Activated CD8-positive, alpha-beta memory T cell treated with anti-CD3 and anti-CD28 coated beads, Interleukin-2, amount 50 U/mL, for 48 hours (primary cell): ENCODE measurements at places on chromosomes 6 and 20.

GRCh38 chr6:145147981-145148749 is 587.2 kb downstream of the EPM2A start:
- no peak for DNase-seq

GRCh38 chr20:17530716-17531664 is at the start of gene BFSP1:
TSS of gene BFSP1 (minus strand) at chr20:17531379. CDS start at chr20:17531329, 50 bp downstream.
- peak; percentile 77 for DNase-seq

DNA sequence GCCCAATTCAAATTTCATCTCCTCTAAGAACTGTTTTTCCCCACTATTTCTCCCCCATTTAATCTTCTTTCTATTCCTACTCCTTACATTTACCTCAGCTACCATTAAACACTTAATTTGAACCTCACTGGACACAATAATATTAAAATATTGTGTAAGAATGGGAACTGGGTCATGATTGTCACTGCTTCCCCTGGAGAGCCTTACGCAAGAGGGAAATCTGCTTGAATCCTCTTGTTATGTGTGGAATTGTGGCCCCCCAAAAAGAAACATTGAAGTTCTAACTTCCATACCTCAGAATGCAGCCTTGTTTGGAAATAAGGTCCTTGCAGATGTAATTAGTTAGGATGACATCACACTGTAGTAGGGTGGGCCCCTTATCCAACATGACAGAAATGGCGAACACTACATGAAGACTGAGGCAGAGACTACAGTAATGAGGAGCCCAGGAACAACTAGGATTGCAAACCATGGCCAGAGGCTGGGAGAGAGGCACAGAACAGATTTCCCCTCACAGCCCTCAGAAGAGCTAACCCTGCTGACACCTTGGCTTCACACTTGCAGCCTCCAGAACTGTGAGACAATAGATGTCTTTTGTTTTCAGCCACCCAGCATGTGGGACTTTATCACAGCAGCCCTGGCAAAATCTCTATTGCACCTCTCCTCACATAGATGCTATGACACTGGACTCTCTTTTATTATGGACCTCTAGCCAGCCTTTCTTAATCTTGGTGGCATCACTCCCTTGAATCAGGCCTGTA is 29.9 kb downstream of the HIVEP2 start:
- no peak for DNase-seq

GRCh38 chr6:84182001-84182400 is 45.4 kb downstream of the CEP162 start:
- no peak for DNase-seq

- DNase-seq: no peak
Observed at GRCh38 chr20:48284837-48285236, 499.6 kb upstream of the SULF2 start.

DNA sequence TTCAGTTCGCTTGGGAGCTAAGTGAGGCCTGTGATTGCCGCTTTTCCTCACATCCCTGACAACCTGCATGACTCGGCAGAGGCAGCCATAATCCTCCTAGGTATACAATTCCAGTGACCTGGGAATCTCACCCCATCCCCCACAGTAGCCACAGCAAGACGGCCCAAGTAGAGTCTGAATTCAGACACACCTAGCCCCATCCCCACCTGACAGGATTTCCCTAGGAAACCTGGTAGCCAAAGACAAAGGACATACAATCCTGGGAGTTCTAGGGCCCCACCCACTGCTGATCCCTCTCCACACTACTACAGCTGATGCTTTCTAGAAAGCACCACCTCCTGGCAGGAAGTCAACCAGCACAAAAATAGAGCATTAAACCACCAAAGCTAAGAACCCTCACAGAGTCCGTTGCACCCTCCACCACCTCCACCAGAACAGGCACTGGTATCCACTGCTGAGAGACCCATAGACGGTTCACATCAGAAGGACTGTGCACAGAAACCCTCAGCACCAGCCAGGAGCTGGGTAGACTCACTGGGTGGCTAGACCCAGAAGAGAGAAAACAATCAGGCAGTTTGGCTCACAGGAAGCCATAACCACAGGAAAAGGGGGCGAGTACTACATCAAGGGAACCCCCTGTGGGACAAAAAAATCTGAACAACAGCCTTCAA is 17.9 kb upstream of the RUNX2 start:
- DNase-seq: no peak

DNA sequence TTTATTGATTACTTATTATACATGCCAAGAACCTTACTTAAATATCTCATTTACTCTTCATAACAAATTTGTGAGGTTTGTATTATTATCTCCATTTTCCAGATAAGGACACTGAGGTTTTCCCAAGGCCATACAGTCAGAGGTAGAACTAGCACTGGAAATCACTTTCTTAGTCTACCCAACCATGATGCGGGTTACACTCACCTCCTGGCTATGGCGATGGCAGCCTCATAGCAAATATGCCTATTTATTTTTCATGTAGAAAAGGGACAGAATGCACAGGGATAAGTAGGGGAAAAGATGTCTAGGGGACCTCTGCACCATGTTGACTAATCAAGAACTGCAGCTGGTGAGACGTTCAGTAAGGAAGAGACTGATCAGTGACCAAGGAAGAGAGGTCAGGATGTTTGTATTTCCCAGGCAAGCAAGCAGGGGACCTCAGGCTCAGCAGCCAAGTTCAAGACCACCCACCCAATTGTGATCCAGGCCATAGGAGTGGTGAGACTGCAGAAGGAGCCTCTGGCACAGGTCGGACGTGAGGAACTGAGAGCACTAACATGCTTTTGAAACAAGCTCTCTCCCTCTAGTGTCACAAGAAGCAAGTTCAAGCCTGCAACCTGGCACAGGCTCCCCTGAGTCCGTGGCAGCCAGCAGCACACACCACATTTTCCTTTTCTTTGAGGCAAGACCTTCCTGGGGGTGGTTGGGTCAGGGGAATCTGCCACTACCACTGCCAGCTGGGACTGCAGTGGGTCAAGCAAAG is 97.8 kb downstream of the GMPR start:
- no peak for DNase-seq

DNA sequence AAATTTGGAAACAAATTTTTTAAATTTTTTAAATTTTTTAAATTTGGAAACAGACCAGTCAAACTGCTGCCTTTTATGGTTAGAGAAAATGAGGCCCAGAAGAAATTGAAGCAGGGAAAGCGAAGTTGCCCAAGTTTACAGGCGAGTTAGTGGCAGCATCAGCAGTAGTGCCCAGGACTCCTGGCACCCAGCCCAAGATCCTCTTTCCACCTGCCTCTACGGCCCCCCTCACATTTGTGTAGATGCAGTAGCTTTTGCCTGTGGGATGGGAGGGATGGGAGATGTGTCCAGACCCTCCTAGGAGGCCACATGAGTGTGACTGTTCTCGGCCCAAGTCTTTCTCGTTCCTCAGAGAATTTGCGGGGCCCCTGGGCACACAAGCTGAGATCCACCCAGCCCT is 49.8 kb downstream of the HNF4A start:
- DNase-seq: no peak

GRCh38 chr6:98260382-98260781 is 574.0 kb upstream of the POU3F2 start:
- DNase-seq: no peak

- DNase-seq: no peak
Observed at GRCh38 chr6:169530752-169531123, 171.1 kb downstream of the WDR27 start.

- no peak for DNase-seq
Observed at GRCh38 chr6:219019-219570, 73.2 kb upstream of the DUSP22 start.

DNA sequence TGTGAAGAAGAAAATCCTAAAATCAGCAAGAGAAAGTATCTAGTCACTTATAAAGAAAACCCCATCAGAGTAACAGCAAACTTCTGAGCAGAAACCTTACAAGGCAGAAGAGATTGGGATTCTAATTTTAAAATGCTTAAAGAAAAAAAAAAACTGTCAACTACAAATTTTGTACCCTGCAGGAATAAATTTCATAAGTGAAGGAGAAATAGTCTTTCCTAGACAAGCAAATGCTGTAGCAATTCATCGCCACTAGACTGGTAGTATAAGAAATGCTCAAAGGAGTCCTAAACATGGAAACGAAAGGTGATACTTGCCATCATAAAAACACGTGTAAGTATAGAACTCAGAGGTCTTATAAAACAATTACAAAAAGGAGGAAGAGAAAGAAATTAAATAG is 54.4 kb downstream of the PDSS2 start:
- DNase-seq: no peak

- DNase-seq: peak; percentile 61
Observed at GRCh38 chr20:1803061-1803931, 91.9 kb upstream of the SIRPA start.

DNA sequence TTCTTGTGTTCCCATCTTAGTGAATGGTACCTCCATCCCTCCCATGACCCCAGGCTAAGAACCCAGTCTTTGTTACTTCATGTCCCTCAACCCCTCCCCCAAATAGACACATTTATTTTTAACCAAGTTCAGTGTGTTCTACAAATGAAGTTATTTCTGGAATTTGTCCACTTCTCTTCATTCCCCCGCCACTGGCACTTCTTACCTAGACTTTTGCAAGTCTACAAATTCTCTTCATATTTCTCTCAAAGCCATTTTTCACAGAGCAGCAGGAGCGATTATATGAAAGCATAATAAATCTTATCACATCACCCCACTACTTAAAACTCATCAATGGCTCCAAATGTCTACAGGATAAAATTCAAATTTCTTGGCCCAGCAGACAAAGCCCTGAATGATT is 131.4 kb downstream of the BTBD9 start:
- no peak for DNase-seq

DNA sequence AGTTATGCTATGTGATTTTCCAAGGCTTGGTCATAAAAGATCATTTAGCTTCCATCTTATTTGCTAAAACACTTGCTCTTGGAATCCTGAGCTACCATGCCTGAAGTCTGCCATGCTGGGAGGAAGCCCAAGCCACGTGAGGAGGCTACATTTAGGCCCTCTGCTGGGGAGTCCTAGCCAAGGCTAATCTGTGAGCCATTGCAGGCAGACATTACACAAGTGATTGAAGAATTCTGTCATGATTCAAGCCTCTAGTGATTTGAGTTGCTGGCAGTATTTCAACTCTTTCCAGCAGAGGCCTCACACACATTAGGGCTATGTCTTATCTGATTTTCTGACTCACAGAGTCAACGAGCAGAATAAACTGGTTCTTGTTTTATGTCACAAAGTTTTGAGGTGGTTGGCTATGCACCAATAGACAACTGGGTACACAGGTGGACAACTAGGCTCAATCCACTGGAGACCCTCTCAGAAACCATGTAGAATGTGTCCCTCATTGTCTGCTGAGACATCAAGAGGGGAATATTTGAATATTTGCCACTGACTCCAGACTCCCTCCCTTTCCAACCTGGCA is 227.2 kb upstream of the SULF2 start:
- no peak for DNase-seq

DNA sequence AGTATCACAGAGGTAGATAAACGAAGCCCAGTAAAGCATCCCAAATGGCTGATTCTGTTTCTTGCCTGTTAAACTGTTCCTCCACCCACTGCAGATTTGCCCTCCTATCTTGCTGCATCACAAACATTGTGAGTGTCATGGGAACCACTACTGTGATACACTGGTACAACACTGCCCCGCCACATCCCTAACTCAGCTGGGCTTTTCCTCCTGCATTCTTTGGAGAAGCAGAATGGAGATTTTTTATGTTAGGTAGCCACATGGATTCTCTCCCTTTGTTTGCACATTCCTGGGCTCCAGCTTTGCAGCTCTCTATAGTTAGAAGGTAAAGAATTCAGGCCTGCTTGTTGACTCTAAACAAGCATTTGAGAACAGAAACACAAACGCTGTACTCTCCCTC is 234.1 kb downstream of the TMEM242 start:
- no peak for DNase-seq

- DNase-seq: no peak
Observed at GRCh38 chr6:104705095-104705707, 154.5 kb downstream of the HACE1 start.

DNA sequence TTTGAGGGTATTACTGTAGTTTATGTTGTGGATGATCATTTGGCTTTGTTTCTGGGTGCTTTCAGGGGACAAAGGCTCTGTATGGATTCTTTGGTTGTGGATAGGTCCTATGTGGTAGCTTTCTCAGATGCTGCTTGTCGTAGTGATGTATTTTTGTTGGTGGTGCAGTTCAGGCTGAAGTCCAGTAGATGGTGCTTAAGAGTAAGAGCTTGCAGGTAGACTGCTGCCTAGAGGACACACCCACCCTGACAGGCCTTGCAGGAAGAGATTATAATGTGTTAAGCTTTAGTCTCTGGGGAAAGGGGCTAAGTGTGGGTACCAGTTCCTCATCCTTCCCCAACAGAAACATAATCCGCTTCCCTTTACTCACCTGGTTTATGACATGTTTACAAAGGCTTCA is 62.6 kb upstream of the ADGRB3 start:
- DNase-seq: no peak

- no peak for DNase-seq
Observed at GRCh38 chr6:111478749-111479148, 4.3 kb downstream of the REV3L start.

DNA sequence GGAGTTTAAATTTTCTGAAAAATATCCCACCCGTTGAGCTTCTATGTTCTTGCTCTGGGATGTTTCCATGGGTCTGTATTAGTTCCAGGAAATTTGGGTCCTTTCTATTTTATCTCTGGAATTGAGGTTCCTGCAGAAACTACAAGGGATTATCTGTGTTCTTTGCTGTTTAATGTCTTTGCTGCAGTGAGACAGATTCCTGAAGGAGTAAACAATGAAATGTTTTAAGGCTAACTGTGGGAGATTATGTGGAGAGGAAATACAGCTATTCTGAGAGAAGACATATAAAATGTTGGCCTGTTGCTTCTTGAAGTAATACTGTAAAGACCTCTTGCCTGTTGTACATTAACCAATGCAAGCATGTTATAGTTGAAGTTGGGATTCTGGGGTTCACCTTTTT is 43.5 kb downstream of the SAMD5 start:
- DNase-seq: no peak

GRCh38 chr20:25282796-25283195 is 34.9 kb downstream of the PYGB start:
- no peak for DNase-seq

DNA sequence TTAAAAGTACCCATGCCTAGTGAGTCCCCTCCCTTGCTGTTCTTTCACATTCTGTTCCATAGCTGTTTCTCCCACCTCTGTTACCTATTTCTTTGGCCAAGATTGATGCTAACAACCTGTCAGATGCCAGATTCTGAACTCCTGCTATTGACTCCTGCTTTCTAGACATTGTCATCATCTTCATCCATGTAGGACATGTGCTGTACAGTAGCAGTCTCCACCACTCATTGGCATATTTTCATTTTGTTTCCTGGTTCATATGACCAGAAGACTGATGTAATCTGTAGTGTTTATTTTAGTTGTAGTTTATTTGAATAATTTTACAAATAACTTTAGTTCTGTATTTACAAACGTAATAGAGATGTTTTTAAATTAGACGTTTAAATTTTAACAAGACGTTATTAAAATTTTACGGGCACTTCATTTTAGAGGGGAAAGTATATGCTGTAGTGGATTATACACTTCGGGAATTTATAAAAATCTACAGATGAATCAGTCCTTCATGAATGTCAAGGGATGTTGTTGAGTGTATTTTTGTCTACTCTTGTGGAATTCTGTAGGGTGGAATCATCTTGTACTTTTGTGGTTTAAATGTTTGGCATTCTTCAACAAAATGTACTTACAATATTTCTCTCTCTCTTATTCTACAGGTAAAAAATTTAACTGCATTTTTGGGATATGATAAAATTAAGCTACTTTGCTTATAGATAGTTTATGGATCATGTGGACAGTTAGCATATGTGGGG is 34.1 kb downstream of the TRMT11 start:
- no peak for DNase-seq

GRCh38 chr20:10651227-10651990 is 22.4 kb downstream of the JAG1 start:
- no peak for DNase-seq

GRCh38 chr6:55886185-55886836 is 10.9 kb upstream of the BMP5 start:
- DNase-seq: no peak
